ENCODE measurements at places on chromosomes 5 and 9.

GRCh38 chr5:159774476-159775031 is 141.7 kb upstream of the ADRA1B start:
- no peak for DNase-seq

DNA sequence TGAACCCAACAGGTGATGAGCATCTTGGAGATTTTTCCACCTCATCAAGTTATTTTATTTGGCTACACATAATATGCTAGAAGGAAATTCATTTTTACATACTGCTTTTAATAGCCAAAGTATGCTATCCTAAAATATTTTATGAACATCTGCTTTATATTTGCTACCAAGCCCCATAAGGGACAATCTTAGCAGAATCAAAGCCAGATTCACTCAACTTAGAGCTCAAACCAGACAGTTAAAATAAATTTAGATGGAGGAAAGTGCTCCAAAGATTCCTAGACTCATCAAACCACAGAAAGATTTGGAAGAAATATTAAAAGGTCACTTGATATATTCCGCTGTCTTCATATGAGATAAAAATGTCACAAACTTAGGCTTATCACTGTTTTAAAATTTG is 637.1 kb upstream of the CCNG1 start:
- no peak for DNase-seq

DNA sequence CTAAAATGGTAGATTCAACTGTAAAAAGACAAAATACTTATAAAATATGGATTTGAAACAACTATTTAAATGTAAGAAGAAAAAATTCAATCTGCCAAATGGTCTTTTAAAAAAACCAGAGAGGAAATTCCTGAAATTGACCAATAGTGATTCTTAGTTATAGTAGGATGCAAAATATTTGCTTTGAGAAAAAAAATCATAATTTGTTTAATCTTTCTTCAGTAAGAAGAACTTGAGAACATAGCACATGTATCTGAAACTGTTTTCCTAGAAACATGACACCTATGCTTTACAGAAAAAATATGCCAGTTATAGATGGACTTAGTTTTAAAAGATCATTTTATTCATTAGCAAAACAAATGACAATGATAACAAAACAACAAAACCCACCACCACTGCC is 186.9 kb upstream of the CD180 start:
- DNase-seq: no peak

DNA sequence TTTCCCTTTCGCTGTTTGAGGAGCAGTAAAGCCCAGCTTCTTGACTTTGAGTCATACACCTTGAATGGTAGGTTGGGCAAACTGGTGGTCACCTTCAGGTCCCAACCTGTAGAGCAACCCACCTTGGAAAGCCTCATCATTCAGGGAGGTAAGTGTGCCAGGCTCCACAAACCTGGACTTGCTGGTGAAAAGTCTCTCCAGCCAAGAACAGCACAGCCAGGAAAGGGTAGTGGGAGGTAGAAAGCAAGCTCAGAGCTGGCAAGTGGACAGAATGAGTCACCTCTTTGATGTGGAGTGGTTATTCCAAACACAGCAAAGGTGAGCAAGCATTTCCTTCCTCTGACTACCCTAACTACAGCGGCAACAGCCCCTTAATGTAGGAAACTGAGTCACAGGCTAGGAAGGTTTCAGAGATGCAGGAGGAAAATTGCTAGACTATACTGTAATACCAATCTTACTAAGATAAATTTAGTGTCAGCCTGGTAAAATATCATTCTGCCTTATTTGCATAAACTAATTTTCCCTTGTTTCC is 117.5 kb upstream of the MTAP start:
- no peak for DNase-seq

GRCh38 chr5:106966686-106967315 is 703.9 kb downstream of the EFNA5 start:
- DNase-seq: no peak

GRCh38 chr9:92507496-92507895 is 25.2 kb upstream of the ASPN start:
- no peak for DNase-seq

- no peak for DNase-seq
These were observed 6.4 kb downstream of the HOMER1 start for GRCh38 chr5:79507251-79508205.

DNA sequence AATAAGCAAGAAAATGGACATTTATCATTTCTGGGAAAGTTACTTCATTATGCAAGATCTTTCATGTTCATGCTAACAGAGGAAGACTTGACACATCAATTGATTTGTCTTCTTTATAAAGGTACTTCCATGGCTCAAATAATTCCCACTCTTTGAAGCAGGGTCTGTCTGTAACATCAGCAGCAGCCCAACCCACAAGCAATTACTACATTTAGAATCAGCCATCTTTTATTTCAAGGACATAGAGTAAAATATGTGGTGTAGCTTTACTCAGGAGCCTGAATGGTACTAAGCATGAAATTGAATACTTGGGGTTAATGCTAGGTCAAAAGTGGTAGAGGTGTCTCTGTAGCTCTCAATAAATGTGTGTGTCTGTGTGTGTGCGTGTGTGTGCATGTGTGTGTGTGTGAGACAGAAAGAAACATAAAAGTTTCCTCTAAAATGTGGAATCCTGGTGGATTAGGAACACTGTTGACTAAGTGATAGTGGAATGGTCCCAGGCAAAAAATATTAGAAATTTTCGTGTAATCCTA is 581.1 kb downstream of the CAAP1 start:
- no peak for DNase-seq

- DNase-seq: no peak
These were observed 6.7 kb downstream of the TXN start for GRCh38 chr9:110249603-110250002.

GRCh38 chr9:122789256-122790046 is 718 bp downstream of the OR5C1 start:
- DNase-seq: no peak

GRCh38 chr9:19807182-19807892 is 18.5 kb upstream of the SLC24A2 start:
- no peak for DNase-seq

DNA sequence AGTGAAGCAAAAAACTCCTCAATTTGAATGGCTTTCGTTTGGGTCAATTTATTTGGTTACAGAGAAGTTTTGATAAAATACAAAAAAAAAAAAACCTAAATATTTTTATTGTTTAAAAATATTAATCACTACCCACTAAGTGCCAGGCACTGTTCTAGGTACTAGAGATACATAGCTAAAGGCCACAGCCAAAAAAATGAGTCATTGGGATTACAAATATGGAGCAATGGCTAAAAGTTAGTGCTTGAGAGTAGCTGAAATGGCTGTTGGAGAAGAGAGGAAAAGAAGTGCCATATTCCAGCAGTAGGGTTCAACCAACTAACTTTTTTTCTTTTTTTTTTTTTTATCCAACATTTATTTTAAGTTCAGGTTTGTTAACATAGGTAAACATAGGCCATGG is 130.1 kb upstream of the PTGER4 start:
- no peak for DNase-seq

DNA sequence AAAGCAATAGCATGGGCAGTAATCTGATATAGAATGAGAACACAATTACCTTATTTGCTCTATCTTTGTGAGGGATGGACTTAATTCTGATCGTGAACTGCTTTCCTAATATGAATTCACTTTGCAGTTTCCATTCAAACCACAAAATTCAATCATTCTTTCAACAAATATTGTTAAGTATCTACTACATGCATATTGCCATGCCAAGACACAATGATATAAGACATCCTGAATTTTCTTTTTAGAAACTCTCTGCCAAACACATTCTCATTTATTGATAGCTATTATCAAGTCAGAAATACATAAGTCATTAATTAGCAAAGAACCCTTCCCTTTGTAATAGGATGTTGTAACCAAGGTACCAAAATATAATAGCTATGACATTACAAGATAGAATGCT is 121.6 kb upstream of the TARS1 start:
- no peak for DNase-seq

DNA sequence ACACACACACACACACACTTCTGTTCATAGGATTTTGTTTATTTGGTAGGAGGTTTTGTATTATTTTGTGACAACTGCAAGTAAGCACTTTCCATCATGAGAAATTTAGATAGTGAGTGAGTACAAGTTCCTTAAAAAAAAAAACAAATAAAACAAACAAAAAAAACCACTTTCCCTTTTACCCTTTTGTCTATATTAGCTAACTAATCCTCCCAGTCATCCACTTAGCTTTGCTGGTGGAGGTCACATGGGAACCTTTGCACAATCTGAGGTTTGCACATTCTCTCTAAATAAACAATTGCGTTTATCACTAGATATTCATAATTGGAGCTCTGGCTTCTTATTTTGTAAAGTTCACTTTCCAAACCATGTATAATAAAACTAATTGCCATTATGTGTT is 6.8 kb downstream of the ITGA1 start:
- DNase-seq: no peak

GRCh38 chr5:124236361-124237205 is 509.9 kb downstream of the ZNF608 start:
- peak; percentile 18 for DNase-seq

GRCh38 chr9:126796758-126797157 is 8.1 kb upstream of the ZBTB43 start:
- DNase-seq: no peak

- DNase-seq: no peak
These were observed 5.9 kb upstream of the FRRS1L start for GRCh38 chr9:109172935-109173334.

- no peak for DNase-seq
These were observed 7.3 kb downstream of the BRD3 start for GRCh38 chr9:134060546-134060945.

DNA sequence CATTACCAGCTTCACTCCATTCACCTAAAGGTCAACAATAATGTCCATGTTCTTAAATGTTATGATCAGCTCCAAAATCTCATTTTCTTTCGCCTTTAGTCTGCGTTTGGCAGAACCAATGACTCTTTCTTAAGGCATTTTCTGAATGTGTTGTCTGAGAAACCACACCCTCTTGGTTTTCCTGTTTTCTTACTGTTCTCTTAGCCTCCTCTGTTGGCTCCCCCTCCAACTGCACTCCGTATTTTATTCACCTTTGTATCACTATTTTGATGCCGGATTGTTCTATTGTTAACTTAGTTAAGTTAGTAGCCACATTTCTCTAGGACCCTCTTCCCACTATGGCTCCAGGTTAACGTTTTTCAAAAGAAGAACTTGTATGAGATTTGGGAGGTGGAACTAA is 185.6 kb downstream of the DMAC1 start:
- no peak for DNase-seq

GRCh38 chr5:25579111-25579510 is 934.3 kb upstream of the CDH10 start:
- DNase-seq: no peak

DNA sequence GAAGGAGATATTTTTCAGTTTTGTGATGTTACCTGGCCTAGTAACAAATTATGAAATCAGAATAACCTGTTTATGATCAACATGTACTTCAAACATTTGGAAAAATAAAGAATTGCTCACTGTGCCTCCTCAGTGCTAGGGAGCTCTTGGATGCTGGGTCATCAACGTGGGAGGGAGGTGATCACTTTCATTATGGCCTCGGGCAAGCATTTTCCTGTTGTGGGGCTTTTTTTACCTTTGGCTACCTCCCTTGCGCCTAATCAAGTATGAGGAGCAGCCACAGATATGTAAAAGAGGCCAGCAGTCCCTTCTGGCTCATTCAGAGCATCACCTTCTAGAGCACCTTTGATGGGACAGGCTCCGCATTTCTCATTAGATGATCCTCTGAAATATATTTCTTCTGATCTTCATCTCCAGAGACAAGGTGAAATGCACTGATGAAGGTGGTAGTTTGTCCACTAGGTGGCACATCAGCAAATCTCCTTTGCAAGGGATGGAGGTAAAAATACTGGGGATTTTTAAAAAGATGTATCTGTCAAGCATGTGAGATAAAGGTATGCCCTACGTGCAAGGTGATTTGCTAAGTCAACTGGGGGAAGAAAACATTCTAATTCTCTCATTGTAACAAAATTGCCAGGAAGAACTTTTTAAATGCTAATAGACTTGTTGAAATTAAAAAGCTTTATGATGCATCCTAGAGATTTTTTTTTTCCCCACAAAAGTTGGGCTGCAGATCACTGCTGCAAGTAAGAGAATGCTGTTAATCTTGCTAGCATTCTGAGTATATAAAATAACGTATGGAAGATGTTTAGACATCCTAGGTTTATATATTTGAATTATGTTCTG is 218.2 kb downstream of the MAST4 start:
- DNase-seq: peak; percentile 33

DNA sequence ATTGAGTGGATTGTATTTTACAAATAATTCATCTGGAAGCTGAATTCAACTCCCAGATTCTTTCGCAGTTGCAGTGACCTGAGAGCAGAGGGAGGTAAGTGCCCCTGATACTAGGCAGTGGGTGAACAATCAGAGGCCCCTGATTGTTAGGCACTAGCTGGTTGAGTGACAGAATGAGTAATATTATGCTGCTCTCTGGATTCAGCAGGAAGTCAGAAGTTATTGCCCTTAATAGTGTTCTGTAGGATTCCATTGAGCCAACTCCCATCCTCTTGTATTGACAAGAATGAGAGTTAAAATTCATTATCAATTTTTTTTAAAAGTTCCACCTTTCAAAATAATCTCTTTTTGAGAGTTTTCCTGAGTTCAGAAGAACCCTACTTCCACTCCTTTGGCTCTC is 301.2 kb downstream of the DTWD2 start:
- no peak for DNase-seq

DNA sequence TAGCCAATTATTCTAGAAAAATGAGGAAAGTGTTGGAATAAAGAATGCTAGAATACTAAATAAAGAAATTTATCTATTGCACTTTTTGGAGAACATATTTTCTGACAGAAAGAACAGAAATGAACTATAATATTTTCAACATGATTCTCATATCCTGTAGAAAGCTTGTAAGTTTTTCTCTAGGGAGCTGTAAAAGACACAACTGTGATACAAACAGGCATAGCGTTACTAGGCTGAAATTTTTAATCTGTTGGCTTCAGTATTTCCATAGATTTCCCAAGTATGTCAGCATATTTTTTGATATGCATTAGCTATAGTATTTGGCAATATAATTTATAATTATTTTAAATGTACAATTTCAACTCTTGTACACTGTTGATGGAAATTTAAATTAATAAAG is 31.3 kb downstream of the ANXA1 start:
- no peak for DNase-seq

GRCh38 chr5:160064417-160064810 is 54.8 kb downstream of the PWWP2A start:
- no peak for DNase-seq

- peak; percentile 57 for DNase-seq
These were observed at the start of gene CXXC5 for GRCh38 chr5:139648205-139649081. Gene CXXC5, plus strand, starts transcription at chr5:139648349. Its CDS starts 32,175 bp downstream, at chr5:139680524.

DNA sequence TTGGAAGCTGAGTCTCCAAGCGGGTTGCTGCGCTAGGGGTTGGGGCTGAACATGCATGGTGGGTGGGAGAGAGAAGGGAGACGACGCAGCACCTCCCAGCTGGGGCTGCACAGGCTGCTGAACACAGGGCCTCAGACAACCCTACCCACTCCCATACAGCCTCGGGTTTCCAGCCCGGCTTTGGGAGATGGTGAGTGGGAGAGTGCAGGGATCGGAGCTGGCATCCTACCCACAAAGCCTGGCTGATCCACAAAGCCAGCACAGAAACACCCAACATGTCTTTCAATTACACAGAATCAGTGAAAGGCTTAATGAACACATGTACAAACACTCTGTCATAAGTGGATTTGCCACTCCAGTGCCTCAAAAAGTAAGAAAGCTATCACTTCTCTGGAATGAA is 64.8 kb downstream of the NSG2 start:
- no peak for DNase-seq

GRCh38 chr9:84822589-84823233 is 153.2 kb downstream of the NTRK2 start:
- no peak for DNase-seq
